ENCODE measurements at places on chromosomes 13 and 19.

DNA sequence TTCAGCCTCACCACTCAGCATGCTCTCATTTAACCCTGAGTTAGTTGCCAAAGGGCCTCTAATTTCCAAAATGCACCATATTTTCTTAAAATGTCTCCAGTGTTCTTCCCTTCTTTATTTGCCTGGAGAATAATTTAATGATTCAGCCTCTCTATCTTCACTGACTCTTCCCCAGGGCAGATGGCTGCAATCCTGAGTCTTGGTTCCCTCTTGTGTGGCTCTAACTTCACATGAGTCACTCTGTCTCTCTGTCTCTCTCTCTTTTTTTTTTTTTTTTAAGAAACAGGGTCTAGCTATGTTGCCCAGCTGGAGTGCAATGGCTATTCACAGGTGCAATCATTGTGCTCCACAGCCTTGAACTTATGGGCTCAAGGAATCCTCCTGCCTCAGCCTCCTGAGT lies 251.4 kb downstream of the VWA8 start:
- no peak for DNase-seq

DNA sequence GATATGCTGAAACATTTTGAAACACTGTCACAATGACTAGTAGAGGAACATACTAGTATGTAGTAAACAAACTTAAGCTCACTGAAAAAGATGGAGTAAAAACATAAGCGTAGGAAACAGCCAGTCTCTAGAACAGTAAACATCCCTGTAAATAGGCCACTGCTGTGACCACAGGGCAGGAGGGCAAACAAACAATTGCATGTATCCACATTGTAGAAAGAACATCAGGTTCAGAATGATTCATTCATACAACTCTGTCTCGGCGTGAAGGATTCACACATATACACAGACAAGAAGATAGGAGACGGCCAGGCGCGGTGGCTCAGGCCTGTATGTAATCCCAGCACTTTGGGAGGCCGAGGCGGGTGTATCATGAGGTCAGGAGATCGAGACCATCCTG lies 390.1 kb downstream of the IRS2 start:
- no peak for DNase-seq

DNA sequence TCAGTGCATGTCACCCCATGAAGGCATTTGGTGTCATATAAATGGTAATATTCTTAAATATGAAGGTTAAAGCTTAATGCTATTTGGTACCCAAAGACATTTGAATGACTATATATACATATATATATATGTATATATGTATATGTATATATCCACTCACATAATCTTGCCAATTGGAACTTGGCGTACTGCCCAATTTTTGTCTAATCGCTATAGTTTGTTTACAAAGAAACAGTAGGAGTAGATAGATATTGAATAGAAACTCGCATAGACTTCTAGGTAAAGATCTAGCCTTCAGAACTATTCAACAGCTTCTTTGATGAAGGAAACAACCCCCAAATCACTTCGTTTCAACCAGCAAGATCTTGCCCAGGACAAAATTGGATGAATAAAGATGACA lies 24.1 kb downstream of the KLF5 start:
- no peak for DNase-seq

DNA sequence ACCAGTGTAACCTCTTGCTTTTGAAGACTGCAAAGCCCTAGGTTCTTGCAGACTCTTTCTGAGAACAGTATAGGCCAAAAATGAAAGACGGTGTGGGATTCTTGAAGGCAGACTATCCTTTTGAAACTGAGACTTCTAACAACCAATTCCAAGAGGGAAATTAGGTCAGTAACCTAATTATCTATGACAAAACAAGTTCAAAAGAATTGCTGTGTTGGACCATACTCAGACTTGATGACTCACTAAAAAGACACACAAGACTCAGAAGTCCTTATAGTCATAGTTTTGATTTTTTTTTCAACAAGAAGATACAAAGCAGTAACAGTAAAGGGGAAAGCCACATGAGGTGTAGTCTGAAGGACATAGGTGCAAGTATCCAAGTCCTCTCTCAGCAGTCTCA lies 624.0 kb upstream of the GPC6 start:
- DNase-seq = no peak

DNA sequence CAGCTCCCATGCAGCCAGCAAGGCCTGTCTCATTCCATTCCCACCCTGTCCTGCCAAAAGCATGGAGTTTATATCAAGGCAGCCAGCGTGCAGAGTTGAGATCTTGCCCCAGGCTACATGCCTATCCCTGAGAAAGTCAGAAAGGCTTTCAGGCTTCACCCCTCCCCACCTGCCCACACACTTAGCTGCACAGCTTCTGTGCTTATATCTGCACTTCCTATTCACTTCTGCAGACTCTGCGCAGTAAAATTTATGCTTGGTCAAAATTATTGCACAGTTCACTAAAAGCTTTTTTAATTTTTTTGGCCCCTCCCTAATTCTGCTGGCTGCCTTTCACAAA lies 12.5 kb upstream of the ZNF675 start:
- DNase-seq = no peak

DNA sequence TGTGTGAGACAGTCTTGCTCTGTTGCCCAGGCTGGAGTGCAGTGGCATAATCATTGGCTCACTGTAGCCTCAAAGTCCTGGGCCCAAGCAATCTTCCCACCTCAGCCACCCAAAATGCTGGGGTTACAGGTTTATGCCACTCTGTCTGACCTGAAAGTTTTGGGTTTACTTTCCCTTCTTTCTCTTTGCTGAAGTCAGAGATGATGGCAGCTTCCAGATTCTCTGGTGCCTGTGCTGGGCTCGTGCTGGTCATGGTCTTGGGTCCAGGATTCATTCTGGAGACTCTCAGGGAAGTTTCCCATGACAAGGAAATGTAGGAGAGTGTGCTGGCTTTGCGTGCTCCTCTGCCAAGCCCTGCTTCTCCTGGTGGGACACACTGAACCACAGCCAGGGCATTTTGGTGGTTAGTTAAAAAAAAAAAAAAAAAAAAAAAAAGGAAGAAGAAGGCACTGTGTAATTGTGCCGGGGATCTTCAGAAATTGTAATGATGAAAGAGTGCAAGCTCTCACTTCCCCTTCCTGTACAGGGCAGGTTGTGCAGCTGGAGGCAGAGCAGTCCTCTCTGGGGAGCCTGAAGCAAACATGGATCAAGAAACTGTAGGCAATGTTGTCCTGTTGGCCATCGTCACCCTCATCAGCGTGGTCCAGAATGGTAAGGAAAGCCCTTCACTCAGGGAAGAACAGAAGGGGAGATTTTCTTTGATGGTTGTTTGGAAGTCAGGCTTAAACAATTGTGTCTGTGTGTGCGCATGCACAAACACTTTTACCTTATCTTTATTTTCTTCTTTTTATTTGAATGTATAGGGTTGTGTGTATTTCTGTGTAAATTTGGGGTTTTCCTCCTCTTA lies at the start of gene ALOX5AP:
Gene ALOX5AP, plus strand, starts transcription at position 519 of the 847 bp plus-strand sequence. Its CDS starts 63 bp downstream, at position 582.
- DNase-seq = no peak

GRCh38 chr13:60230593-60230992 lies 66.9 kb upstream of the DIAPH3 start:
- DNase-seq = no peak

All from vagina (tissue), 2 donors.